ENCODE measurements at places on chromosomes 4 and X. TPM values are rescaled to one million over a fixed set of nuclear protein-coding genes. Genes with fewer than 3 reads are reported as not detected.

GRCh38 chrX:28589046-28589445, 1.8 kb downstream of the IL1RAPL1 start:
- DNase-seq: no peak

GRCh38 chr4:15020502-15021286, 18.4 kb downstream of the CPEB2 start:
- no peak for DNase-seq

- no peak for DNase-seq
Measured at GRCh38 chr4:53622739-53623151, 31.5 kb upstream of the LNX1 start.

- no peak for DNase-seq
Measured at GRCh38 chr4:26217961-26218676, 102.7 kb upstream of the RBPJ start.

GRCh38 chrX:38206036-38206435, 14.6 kb downstream of the SRPX start:
- no peak for DNase-seq

DNA sequence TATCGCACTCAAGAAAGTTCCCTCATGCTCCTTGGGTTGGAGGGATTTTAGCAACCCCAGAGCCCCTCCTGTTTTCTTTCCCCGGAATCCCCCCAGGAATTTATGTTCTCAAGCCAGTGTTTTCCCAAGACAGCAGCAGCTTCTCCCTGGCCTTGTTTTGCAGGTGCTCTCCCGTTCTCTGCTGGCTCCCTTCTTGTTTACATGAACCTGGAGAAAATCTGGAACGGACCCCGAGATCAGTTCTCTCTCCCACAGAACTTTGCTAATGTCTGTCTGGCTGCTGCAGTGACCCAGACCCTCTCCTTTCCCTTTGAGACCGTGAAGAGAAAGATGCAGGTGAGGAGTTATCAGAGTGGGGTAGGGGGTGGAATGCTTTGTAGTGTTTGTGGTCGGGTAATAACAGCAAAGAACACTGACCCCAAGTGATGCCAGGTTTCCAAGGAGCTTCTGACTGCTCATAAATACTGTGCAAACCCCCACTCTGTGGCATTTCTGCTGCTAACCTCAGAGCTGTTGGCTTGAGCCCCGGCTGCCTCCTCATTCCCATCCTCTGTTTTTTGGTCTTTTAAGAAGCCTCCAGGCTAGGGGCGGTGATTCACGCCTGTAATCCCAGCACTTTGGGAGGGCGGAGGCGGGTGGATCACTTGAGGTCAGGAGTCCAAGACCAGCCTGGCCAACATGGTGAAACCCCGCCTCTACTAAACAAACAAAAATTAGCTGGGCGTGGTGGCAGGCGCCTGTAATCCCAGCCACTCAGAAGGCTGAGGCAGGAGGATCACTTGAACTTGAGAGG, 11.1 kb downstream of the SLC25A43 start:
- no peak for DNase-seq

DNA sequence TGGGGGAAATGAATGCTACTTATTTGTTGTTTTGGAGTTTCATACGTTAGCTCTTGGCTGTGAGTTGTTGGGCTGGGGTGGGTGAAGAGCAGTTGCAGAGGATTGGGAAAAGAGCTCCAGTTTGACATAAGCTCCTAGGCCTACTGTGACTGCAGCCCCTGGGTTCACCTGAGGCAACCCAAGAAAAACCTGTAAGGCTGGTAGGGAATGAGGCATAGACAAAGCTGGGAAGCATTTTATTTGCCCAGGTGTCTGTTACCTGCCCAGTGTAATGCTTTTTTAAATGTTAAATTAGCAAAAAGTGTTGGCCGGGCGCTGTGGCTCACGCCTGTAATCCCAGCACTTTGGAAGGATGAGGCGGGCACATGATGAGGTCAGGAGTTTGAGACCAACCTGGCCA, 160.0 kb downstream of the FHIP1A start:
- no peak for DNase-seq

DNA sequence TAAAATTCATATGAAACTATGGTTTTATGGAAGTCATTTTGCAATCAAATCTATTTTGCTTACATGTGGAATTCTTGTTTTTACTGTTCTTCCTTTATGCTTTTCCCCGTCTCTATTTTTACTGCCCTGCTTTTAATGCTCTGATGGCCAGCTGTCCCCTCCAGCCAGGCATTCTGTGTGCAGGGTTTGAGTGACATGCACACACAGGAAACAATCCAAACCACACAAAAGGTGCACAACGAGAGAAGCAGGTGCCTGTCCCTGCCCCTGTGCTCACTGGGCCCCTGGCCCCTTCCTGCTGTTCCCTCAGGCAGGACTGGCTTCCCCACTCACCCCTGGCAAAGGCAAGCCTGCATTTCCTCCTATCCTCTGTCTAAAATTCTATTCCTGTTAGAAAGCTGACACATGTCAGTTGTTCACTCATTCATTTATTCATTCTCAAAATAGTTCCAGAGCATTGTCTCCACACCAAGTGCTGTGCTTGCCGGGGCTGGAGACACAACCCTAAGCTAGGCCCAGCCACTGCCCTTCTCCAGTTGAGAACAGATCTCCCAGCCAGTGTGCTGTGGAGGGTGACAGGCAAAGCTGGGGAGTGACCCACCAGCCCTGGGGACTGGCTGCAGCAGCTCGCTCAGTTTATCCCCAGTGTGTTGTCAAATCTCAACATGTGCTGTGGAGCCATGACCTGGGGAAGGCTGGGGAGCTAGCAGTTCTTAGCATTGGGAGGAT, 346.3 kb downstream of the FBXW7 start:
- no peak for DNase-seq

DNA sequence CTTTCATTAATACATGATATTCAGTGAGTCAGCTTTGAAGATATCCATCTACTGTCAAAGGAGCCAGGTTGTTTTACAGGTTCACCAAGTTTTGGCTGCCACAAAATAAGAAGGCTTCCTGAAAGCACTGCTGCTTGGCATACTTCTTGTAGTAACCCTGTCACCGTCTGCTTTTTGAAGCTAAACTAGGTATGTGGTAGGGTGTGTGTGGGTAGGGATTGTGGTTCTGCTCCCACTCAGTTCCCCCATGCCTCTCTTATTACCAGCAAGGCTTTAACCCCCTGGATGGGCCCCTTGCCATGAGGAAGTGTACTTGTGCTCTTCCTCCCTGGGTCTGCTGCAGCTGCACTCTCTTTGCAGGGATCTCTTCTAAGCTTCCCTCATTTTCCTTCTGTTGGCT, 191.2 kb downstream of the BANK1 start:
- no peak for DNase-seq

- DNase-seq: no peak
Measured at GRCh38 chr4:120723105-120723504, 199.4 kb downstream of the PRDM5 start.

GRCh38 chr4:156336511-156336910, 382.8 kb upstream of the CTSO start:
- no peak for DNase-seq

GRCh38 chr4:120037411-120037810, 29.2 kb downstream of the MAD2L1 start:
- no peak for DNase-seq

DNA sequence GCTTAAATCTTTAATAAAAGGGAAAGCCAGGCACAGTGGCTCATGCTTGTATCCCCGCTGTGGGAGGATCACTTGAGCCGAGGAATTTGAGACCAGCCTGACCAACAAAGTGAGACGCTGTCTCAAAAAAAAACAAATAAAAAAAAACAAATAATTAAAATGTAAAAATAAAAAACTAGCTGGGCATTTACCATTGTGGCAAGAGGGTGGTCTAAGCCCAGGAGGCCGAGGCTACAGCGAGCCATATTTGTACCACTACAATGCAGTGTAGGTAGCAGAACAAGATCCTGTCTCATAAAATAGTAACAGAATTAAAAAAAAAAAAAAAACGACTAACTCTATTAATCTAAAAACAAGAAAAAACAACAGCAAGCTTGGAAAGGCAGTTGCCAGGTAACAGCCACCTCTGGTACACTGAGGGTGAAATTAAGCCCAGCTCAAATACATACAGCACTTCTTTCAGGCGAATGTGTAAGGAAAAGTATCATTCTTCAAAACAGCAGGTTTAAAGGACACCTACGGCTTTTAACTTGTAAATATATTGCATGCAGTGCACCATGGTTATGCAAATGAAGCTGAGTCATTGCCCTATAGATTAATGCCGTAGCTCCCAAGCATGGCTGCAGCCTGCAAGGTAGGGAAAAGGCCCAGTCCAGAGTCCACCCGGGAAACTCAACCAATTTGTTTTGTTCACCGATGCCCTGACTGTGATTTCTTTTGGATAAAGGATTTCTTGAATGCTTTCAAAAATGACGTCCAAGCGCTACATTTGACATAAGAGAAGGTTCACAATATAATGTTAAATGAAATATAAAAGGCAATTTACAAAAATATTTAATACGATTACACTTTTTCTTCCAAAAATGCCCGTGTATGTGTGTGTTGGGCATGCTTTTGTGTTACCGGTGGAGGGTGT, 14.5 kb upstream of the TXLNG start:
- DNase-seq: no peak

DNA sequence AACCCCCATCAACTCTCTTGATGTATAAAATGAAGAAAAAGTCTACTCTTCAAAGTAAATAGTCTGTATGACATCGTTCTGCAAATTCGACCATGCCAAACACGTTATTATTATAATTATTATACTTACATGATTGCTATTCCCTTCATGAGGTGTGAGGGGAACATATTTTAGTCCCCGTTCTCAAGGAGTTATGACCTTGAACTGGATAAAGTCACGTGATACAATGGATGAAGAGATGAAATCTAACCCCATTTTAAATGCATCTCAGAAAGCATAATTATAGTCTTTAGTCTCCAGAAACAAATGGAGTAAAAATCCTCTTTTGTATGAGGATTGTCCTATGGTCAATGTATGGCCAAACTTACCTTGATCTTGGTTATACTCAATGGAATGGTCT, 250.3 kb downstream of the HS3ST1 start:
- no peak for DNase-seq

DNA sequence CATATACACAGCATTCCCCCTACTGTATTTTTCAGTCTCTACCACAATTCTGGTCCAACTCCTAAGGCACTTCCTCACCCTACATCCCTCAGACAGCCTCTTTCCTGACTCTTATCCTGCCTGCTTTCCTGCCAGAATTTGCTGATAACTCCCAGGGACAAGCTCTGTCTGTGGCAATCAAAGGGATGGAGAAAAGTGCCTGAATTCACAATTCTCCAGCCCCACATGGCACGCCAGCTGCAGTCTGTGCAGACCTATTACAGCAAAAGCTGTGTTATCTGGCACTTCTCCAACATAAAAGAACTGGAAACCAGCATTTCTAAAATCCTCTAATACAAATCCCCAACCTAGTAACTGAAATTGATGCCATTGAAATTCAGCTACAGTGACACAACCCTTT, 404.8 kb downstream of the KLHL13 start:
- no peak for DNase-seq

- DNase-seq: no peak
Measured at GRCh38 chr4:5883916-5884315, 9.0 kb downstream of the CRMP1 start.

DNA sequence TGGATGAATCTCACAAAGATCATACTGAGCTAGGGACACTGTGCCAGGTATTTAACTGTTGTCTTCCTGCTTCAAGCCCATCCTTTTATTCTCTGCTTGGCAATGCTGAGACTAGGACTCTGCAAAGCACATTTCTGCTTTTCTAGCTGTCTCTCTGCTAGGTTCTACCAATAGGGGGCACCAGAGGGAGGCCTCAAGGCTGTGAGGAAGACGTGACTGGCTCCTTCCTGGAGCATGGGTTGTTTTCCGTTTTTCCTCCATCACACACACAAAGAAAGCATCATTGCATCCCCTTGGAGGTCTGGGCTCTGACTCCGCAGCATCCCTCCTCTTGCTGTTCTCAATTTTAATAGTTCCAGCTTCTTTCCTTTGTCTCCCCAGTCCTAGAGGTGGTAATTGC, 10.9 kb upstream of the DCTD start:
- DNase-seq: no peak

DNA sequence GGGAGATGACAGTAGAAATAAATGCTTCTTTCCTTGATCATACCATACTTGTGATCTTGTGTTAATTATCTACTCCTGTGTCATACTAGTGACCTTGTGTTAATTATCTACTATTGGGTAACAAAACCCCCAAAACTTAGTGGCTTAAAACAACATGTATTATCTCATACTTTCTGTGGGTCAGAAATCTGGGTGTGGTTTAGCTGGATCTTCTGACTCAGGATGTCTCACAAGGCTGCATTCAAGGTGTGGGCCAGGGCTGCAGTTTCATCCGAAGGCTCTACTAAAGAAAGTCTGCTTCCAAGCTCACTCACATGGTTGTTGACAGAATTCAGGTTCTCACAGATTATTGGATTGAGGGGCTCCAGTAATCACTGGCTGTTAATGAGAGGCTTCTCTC, 70.3 kb upstream of the NDP start:
- no peak for DNase-seq

GRCh38 chrX:21700967-21701366, 42.8 kb upstream of the KLHL34 start:
- DNase-seq: no peak

GRCh38 chr4:42306221-42307109, 90.8 kb upstream of the SHISA3 start:
- no peak for DNase-seq

- no peak for DNase-seq
Measured at GRCh38 chrX:113726466-113726865, 857.4 kb upstream of the HTR2C start.

DNA sequence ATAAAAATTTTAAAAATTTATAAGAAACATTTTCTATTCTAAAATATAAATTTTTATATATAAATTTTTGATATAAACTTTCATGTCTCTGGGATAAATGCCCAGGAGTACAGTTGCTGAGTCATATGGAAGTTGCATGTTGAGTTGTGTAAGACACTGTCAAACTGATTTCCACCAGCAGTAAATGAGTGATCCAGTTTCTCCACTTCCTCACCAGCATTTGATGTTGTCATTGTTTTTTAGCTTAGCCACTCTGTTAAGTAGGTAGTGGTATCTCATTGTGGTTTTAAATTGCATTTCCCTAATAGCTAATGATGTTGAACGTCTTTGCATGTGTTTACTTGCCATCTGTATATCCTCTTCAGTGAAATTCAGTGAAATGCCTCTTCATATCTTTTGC, 66.5 kb downstream of the MAMLD1 start:
- DNase-seq: no peak

GRCh38 chr4:8341691-8342090, 72.1 kb downstream of the HTRA3 start:
- DNase-seq: no peak

GRCh38 chr4:110902500-110902899, 279.6 kb upstream of the PITX2 start:
- DNase-seq: no peak

GRCh38 chr4:150720973-150721518, 139.1 kb downstream of the MAB21L2 start:
- no peak for DNase-seq

The KLKB1 gene
- not detected for total RNA-seq

The MAOB gene
- not detected for total RNA-seq

The NLRP2B gene
- total RNA-seq: not detected

The GPM6B gene
- not detected for total RNA-seq

The UGT2B11 gene
- not detected for total RNA-seq

The UBE2D3 gene
- 380 TPM for total RNA-seq

The WFS1 gene
- 3.5 TPM for total RNA-seq

The TRIM75 gene
- total RNA-seq: not detected

The FREM3 gene
- not detected for total RNA-seq

The CT45A1 gene
- not detected for total RNA-seq

The ESX1 gene
- total RNA-seq: not detected

Data from activated CD4-positive, alpha-beta memory T cell treated with anti-CD3 and anti-CD28 coated beads, Interleukin-2, amount 10 ng/mL, durations not matched to agents 7 days and 5 days (primary cell).